ENCODE measurements at places on chromosomes 3 and 15. TPM values are rescaled to one million over a fixed set of nuclear protein-coding genes. Genes with fewer than 3 reads are reported as not detected.

- no peak for DNase-seq
Measured at GRCh38 chr15:65881766-65882434, 12.6 kb downstream of the RAB11A start.

DNA sequence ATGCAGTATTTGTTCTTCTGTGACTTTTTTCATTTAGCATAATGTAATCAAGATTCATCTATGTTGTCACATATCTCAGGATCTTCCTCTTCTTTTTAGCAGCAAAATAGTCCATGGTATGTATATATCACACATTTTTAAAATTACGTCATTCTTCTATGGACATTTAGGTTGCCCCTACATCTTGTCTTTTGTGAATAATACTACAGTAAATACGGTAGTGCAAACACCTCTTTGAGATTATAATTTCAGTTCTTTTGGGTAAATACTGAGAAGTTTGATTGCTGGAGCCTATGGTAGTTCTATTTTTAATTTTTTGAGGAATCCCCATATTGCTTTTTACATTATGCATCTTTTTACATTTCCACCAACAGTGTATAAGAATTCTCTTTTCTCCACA is 1174.9 kb downstream of the NSUN3 start:
- no peak for DNase-seq

GRCh38 chr3:15631426-15632211 is 30.1 kb downstream of the BTD start:
- no peak for DNase-seq

- no peak for DNase-seq
Measured at GRCh38 chr3:32431481-32431880, 39.8 kb downstream of the CMTM7 start.

- peak; percentile 64 for DNase-seq
Measured at GRCh38 chr3:18153571-18154173, 271.5 kb downstream of the SATB1 start.

Gene DUOX2
- total RNA-seq: not detected

DNA sequence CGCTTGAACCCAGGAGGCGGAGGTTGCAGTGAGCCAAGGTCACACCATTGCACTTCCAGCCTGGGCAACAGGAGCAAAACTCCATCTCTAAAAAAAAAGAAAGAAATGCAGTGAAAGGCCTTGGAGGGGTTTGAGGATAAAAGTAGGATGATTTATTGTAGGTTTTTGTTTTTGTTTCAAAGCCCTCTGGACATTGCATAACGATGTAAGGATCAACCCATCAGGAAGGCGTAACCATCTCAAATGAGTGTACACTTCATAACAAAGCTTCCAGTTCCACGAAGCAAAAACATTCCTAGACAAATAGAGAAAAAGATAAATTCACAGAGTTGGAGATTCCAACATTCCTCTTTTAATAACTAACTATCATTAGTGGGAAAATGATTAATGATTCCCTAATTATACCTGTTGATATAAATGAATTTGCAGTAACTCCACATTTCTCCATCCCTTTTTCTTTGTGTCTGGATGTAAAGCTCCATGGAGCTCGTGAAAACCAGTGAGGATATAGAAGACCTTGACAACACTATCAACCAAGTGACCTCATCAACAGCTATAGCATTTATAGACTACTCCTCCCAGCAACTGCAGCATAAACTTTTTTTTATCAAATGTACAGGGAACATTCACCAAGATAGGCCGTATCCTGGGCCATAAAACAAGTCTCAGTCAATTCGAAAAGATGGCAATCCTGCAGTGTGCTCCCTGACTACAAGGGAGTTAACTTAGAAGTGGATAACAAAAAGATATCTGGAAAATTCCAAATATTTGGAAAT is 48.7 kb upstream of the PPP4R2 start:
- DNase-seq: no peak

GRCh38 chr3:130725746-130726145 is 20.9 kb downstream of the PIK3R4 start:
- peak; percentile 38 for DNase-seq

Gene EPHB3
- 23.2 TPM for total RNA-seq

- no peak for DNase-seq
Measured at GRCh38 chr3:116265976-116266584, 179.2 kb downstream of the LSAMP start.

- DNase-seq: no peak
Measured at GRCh38 chr3:135231737-135232136, 436.7 kb downstream of the EPHB1 start.

Gene ALCAM
- 16.9 TPM for total RNA-seq

- DNase-seq: no peak
Measured at GRCh38 chr3:59856934-59857460, 807.2 kb upstream of the CFAP20DC start.

Gene PDHB
- total RNA-seq: 196 TPM

DNA sequence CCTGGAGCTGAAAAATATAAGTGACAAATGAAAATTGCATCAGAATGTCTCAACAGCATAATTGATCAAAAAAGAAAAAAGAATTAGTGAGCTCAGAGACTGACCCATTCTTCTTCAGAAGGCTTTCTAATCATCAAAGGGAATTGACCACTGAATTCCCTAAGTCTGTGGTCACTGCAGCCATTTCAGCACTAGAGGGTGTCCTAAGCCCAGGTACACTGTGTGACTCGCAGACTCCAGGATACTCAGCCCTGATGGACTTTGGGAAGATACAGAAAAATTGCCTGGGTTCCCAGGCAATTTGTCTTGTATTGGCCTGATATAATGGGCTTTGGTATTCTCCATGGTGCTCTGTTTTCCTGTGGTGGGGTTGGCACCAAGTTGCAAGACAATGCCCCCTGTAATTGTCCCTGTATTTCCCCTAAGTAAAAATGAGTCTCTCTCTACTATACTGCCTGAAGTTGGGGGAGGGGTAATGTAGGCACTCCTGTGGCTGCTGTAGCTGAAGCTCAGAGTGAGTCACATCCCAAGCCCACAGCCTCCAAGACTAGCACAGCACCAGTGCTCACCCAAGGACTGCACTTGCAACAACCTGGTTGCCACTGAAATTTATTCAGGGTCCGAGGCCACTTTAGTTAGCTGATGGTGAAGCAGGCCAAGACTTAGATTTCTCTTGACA is 256.0 kb upstream of the STAC start:
- peak; percentile 26 for DNase-seq

GRCh38 chr3:16137044-16137443 is 37.4 kb upstream of the GALNT15 start:
- peak; percentile 43 for DNase-seq

GRCh38 chr3:45567730-45568172 is 26.8 kb upstream of the LIMD1 start:
- no peak for DNase-seq

DNA sequence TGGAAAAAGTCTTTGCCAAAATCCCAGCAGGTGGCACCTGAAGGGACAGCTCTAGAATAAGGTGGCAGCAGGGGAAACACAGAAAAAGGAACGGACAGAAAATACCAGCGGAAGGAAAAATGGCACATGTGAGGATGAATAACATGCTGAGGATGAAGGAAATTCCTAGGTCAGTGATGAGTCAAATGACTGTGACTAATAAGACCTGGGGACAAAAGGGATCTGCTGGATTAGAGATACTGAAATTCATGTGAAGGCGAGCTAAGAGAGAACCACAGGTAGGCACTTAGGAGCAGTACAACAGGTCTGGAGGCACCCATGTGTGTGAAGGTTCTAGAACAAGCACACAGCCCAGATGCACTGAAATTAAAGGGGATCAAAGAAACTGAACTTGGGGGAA is 482.5 kb downstream of the FOXP1 start:
- DNase-seq: peak; percentile 30

DNA sequence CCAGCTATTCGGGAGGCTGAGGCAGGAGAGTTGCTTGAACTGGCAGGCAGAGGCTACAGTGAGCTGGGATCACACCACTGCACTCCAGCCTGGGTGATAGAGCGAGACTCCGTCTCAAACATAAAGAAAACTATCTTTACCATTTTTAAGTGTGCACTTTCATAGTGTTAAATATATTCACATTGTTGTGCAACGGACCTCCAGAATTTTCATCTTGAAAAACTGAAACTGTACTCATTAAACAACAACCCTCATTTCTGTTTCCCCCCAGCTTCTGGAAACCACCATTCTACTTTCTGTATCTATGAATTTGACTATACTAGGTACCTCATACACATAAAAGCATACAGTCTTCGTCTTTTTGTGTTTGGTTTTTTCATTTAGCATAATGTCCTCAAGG is 375.1 kb downstream of the SHQ1 start:
- no peak for DNase-seq

Gene MEGF11
- not detected for total RNA-seq

- no peak for DNase-seq
Measured at GRCh38 chr3:69881756-69882428, 117.6 kb upstream of the SAMMSON start.

Gene DPH6
- 10.9 TPM for total RNA-seq

DNA sequence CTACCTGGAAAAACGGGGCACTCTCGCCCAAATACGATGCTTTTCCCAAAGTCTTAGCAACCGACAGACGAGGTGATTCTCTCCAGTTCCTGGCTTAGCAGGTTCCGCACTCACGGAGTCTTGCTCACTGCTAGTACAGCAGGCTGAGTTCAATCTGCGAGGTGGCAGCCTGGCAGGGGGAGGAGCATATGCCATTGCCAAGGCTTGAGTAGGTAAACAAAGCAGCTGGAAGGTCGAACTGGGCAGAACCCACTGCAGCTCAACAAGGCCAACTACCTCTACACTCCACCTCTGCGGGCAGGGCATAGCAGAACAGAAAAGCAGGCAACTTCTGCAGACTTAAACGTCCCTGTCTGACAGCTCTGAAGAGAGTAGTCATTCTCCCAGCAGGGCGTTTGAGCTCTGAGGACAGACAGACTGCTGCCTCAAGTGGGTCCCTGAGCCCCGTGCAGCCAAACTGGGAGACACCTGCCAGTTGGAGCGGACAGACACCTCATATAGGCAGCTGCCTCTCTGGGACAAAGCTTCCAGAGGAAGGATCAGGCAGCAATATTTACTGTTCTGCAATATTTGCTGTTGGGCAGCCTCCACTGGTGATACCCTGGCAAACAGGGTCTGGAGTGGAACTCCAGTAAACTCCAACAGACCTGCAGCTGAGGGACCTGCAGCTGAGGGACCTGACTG is 73.4 kb upstream of the CADM2 start:
- no peak for DNase-seq

- DNase-seq: peak; percentile 82
Measured at GRCh38 chr3:120795017-120795648, 52.6 kb downstream of the GTF2E1 start.

DNA sequence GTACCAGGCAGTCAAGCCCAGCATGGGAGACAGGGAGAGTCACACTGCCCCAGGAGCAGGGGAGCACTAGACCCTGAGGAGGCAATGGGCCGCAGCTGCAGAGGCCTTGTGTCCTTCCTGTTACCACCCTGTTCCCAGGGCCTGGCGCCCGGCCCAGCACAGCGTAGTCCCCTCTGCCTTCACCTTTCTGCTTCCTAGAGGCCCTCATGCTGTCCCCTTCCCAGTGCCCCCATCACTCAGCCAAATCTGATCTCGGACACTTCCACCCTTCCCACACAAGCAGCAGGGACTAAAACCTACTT is 6.9 kb upstream of the TBC1D2B start:
- no peak for DNase-seq
